ENCODE measurements at places on chromosomes 7 and 10.
A peak's percentile ranks its signal among the peaks of the same experiment; 100 is the strongest.

GRCh38 chr10:51340845-51341610, 266.7 kb downstream of the PRKG1 start:
- H3K27me3 ChIP-seq = no peaks in the 10 kb centered on the region
- peak; percentile 24 for DNase-seq
- H3K36me3 ChIP-seq = peaks cover 8% of the 10 kb centered on the region
- H3K4me3 ChIP-seq = peak overlapping the region; percentile 67

- peak overlapping the region; percentile 70 for H3K4me3 ChIP-seq
- H3K27me3 ChIP-seq = peaks cover 3% of the 10 kb centered on the region
- peaks cover 9% of the 10 kb centered on the region for H3K4me1 ChIP-seq
- H3K27ac ChIP-seq = no peak overlapping the region
- DNase-seq = no peak
Observed at GRCh38 chr7:39130857-39131526, 153.3 kb downstream of the POU6F2 start.

GRCh38 chr7:90706072-90706716, 110.1 kb downstream of the CDK14 start:
- no peak overlapping the region for H3K27ac ChIP-seq
- H3K4me1 ChIP-seq = no peaks in the 10 kb centered on the region
- no peaks in the 10 kb centered on the region for H3K36me3 ChIP-seq

DNA sequence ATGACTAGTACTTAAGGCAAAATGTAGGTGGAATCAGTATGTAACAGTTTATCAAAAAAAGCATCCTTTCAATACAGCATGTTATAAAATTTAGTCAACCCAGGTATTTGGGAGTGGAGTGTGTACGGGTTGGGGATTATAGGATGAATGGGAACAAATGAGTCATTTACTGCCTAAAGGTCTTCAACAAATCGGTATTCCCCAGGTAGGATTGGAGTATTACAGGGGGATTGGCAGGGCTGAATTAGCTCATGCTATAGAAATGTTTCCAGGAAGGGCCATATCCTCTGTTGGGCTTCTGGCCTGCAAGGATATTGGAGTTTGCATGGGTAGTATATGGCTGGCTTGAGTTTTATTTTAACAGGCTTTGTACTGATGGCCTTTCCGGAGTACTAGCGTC, 723.7 kb downstream of the SORCS1 start:
- no peaks in the 10 kb centered on the region for H3K4me1 ChIP-seq
- DNase-seq = no peak
- no peak overlapping the region for H3K4me3 ChIP-seq

DNA sequence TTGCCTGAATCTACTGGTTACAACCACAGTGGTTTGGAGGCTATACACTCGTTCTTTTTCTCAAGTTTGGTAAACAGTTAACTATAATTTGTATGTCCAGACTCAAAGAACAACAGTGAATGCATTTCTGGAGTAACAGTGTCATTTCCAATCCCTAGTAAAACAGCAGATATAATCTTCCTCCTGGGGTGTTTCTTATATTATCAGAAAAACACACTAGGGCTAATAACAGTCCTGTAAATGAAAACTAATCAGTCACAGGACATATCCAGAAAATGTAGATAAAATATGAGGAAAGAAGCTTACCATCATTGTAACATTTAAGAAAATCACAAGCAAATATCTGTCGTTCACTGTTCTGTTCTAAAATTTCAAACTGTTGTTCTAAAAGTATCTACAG, 82.6 kb downstream of the LRRN3 start:
- H3K27ac ChIP-seq = no peak overlapping the region
- no peaks in the 10 kb centered on the region for H3K27me3 ChIP-seq
- DNase-seq = no peak
- no peaks in the 10 kb centered on the region for H3K36me3 ChIP-seq
- no peaks in the 10 kb centered on the region for H3K4me1 ChIP-seq

DNA sequence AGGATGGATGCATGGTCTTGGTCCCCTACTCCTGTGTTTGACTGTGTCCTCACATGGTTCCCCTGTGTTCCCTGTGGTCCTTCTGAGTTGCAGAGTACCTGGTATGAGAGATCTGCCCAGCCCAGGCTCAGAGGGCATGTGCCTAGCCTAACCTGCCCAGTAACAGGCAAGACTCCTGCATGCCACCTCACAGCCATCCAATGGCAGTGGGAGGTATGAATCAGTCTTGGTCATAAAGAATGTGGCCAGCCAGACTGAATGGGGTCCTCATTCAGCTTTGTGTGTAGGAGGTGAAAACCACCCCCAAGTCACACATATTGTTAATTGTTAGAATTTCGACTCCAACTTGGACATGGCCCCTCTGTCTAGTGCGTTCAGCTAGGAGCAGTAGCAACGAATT, 17.2 kb upstream of the GPR158 start:
- no peaks in the 10 kb centered on the region for H3K36me3 ChIP-seq
- no peak overlapping the region for H3K27ac ChIP-seq
- no peak overlapping the region for H3K4me3 ChIP-seq
- DNase-seq = no peak

DNA sequence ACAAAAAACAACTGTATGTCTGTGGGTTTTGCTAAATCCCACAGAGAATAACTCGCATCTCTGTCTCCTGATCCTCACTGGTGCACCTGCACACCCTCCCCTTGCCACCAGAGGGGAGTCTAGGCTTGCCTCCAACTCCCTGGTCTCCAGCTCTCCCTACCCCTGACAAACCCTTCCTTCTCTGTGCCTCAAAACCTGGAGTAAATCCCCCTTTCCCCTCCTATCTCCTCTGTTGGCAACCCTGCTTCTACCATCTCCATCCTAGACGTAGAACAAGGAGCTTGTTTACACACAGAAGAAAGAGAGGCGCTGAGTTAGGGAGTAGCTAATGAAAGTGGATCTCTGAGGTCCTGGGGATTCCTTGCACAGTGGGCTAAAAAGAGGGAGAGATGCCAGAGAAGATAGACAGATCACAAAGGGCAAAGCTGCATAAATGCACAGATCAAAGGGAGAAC, 6.0 kb downstream of the MBLAC1 start:
- peaks cover 11% of the 10 kb centered on the region for H3K4me1 ChIP-seq
- H3K27ac ChIP-seq = no peak overlapping the region
- no peak overlapping the region for H3K4me3 ChIP-seq
- DNase-seq = peak; percentile 54

GRCh38 chr7:157009778-157010587, 480 bp downstream of the MNX1 start:
- no peaks in the 10 kb centered on the region for H3K36me3 ChIP-seq
- no peak overlapping the region for H3K4me3 ChIP-seq
- H3K27ac ChIP-seq = no peak overlapping the region
- no peak for DNase-seq
- H3K27me3 ChIP-seq = peaks cover 18% of the 10 kb centered on the region

GRCh38 chr10:12434277-12434676, 84.9 kb downstream of the CAMK1D start:
- H3K4me1 ChIP-seq = peaks cover 37% of the 10 kb centered on the region
- DNase-seq = no peak
- no peak overlapping the region for H3K27ac ChIP-seq

- no peak overlapping the region for H3K4me3 ChIP-seq
- no peaks in the 10 kb centered on the region for H3K36me3 ChIP-seq
- DNase-seq = no peak
- H3K27me3 ChIP-seq = peaks cover 1% of the 10 kb centered on the region
Observed at GRCh38 chr7:8343556-8343955, 81.6 kb upstream of the ICA1 start.

GRCh38 chr10:99084161-99084560, 151.5 kb downstream of the HPSE2 start:
- DNase-seq = no peak
- no peaks in the 10 kb centered on the region for H3K27me3 ChIP-seq
- H3K36me3 ChIP-seq = no peaks in the 10 kb centered on the region
- no peak overlapping the region for H3K4me3 ChIP-seq

Data from immature natural killer cell (primary cell).